ENCODE measurements at places on chromosomes 7 and 10.

DNA sequence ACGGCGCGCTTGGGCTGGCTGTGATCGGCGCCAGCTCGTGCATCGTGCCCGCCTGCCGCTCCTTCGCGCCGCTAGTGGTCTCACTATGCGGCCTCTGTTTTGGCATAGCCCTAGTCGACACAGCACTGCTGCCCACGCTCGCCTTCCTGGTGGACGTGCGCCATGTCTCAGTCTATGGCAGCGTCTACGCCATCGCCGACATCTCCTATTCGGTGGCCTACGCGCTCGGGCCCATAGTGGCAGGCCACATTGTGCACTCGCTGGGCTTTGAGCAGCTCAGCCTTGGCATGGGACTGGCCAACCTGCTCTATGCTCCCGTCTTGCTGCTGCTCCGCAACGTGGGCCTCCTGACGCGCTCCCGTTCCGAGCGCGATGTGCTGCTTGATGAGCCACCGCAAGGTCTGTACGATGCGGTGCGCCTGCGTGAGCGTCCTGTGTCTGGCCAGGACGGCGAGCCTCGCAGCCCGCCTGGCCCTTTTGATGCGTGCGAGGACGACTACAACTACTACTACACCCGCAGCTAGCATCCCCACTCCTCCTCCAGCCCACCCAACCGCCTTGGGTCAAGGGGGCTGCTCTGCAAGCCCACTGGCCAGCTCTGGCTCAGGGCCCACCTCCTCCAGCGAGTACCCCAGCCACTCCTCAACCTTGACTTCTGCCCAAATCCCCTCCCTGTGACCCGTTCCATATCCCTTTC lies 1.9 kb downstream of the SLC18A3 start:
- DNase-seq: no peak

- DNase-seq: no peak
Measured at GRCh38 chr10:126170776-126171175, 217.5 kb downstream of the ADAM12 start.

- peak; percentile 90 for DNase-seq
Measured at GRCh38 chr10:126041804-126042231, 145.5 kb downstream of the FANK1 start.

- DNase-seq: peak; percentile 51
Measured at GRCh38 chr7:76338298-76339084, 20.3 kb downstream of the YWHAG start.

GRCh38 chr7:4962872-4963775 lies 4.1 kb upstream of the MMD2 start:
- DNase-seq: no peak

DNA sequence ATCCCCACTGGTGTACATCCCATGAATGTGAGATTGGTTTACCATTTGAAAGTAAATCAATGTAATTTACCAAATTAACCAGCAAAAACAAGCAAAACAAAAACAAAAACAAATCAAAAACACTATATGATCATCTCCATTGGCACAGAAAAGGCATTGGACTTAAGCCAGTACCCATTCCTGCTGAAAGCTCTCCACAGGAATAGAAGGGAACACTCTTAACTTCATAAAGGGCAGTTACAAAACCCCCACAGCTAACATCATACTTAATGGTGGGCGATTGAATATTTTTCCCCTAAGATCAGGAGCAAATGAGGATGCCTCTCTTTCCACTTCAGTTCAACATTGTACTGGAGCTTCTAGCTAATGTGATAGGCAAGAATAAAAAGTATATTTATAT lies 34.1 kb downstream of the PRKG1 start:
- no peak for DNase-seq

- no peak for DNase-seq
Measured at GRCh38 chr10:55144001-55144400, 343.0 kb upstream of the PCDH15 start.

- DNase-seq: no peak
Measured at GRCh38 chr10:120948889-120949608, 97.9 kb downstream of the WDR11 start.

- no peak for DNase-seq
Measured at GRCh38 chr7:79988653-79989052, 146.0 kb upstream of the GNAI1 start.

DNA sequence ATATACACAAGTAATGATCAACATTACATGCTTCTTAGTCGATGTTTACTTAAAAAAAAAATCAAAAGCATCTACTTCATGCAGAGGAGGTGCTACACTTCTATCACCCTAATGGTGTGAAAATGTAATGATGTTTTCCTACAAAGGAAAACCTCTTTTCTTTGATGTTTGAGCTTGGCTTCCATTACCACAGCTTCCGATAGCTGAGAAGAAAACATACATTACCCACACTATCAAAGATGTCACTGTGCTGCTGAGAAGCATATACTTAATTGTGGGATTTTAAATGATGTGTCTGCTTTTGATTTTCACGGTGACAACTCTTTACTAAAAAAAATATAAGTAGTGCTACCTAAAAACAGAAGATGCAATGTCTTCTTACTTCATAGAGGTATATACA lies 200.2 kb upstream of the PHF14 start:
- no peak for DNase-seq

GRCh38 chr7:92034116-92034515 lies 93.5 kb downstream of the AKAP9 start:
- no peak for DNase-seq

DNA sequence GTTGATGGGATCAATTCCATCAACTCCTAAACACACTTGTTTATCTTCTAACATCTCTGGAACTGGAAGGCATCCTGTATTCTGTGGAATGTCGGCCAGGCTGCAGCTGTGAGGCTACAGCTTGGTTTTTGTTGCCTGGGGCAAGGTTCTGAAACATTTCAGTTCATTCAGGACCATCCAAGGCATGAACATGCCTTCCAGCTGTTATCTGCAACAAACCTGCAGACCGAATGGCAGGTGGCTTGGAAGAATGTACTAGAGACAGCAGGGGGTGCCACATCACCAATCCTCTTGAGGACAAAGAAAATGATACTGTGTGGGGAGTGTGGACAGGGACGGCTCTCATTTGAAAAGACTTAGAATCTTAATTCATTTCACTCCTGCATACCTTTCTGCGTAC lies 12.4 kb downstream of the PAPOLB start:
- DNase-seq: peak; percentile 48

- DNase-seq: peak; percentile 47
Measured at GRCh38 chr10:78438907-78439809, 405.5 kb downstream of the RPS24 start.

DNA sequence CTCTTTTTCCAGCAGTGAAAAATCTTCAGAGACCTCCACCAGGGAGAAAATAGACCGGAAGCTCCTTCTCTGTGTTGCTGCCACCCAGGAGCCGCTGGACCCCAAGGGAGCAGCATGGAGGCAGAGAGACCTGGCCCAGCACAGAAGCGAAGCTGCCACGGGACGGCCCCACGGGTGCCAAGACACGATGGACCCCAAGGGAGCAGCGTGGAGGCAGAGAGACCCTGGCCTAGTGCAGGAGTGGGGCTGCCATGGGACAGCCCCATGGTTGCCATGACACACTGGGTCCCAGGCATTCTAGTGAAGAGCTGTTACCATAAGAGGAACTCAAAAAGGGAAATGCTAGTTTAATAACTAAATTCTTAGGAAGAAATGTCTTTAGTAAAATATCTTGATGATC lies 186.3 kb downstream of the PTPRN2 start:
- DNase-seq: no peak

DNA sequence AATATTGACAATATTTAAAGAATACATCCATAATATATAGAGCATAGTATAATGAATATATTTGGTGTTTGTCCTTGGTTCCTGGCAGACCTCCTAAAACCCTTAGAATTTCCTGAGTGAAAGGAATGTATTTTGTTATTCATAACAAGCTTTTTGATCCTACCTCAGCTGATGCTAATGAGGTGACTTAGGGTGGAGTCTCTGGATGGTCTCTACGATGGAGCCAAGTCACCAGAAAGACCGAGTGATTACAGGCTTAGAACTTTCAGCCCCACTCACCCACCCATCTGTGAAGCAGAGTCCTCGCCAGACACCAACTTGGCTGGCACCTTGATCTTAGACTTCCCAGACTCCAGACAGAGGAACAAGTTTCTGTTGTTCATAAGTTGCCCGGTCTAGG lies 35.9 kb downstream of the UPF2 start:
- DNase-seq: no peak

DNA sequence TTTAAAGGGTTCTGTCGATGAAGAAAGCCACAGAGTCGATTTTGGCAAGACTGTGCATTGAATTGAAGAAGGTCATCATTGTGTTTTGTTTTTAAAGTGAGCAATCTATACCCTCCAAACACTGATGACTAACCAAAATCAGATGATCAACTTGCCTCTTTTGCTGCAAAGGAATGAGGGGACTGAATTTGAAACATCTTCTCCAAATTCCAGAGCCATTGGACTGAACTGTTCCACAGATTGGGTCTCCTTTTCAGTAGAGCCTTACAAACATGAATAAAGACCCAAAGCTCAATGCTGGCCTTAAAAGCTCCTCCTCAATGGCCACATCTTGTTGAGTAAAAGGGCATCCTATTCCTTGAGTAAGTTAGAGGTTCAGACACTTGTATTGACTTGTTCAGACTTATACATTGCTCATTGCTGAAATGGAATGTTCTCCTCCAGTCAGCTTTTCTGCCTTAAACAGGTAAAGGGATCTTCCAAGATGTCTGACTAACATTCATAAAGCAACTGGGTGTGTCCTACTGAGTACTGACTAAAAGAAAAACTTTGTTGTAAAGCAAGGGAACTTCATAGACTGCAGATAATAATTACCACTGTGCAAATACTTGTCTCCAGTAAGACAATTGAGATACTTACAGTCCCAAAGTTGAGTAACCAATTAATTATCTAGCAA lies 630.6 kb downstream of the KCNMA1 start:
- no peak for DNase-seq

DNA sequence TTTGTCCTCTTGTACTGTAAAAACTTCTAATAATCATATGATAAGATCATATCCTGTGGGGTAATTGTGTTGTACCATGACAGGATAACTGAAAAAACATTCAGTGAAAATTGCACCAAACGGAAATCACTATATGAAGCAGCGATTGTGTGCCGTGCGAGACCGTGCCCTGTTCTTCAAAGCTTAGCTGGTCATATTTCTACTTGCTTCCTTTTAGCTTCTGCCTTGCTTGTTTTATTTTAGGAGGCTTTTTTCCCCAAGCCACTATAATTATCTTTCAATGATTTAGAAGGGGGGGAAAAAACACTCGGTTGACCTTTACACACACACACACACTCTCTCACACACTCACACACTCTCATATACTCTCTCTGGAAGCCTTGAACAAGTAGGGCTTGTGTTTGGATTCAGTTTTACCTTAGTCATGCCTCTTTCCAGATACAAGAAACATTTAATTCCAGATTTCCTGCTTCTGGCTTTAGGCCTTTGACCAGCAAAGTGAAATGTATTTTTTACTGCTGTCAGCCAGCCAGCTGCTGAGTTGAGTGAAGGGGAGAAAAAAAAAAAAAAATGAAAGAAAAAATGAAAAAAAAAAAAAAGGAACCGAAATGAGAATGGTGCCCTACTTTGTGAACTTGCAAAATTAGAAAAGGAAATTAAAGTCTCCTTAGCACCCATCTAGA lies 181.4 kb downstream of the ARID5B start:
- no peak for DNase-seq

GRCh38 chr7:75565132-75565837 lies 73.2 kb downstream of the SPDYE5 start:
- no peak for DNase-seq

DNA sequence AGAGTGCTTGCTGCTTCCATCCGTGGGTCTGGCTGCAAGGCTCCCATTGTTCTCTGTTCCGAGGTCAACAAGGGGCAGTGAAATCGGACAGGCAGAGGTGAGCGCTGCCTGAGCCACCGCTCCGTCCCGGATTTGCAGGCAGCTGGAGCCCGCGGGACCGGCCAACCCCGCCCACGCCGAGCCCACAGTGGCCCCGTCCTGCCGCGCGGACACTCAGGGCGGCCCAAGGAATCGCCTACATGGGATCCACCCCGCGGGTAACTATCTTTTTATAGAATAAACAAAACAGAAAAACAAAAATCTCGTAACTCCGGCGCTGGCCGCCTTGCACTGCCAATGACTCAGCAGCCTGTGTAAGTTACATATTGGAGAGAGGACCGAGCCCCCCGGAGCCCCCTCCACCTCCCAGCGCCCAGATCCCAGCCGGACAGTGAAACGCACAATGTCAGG lies 1.9 kb downstream of the BNIP3 start:
- no peak for DNase-seq

DNA sequence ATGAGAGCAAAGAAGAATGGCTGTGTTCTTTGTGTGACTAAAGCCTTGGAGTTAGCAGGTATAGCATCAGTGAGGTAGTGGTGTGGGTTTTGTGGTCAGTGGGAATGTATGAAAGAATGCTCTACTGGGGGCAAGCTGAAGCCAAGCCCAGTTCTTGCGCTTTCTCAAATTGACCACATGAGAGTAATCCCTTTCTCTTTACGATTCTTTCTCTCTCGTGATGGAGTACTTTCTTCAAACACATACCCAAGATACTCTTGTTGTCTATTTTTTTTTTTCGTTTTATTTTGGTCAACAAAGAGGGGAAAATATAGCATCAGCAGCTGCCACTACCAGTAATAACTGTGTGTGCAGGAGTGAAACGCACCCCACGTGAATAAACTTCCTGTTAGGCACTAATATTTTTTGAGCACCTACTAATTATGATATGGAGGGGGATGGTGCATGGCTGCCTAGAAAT lies 8.4 kb upstream of the PANK1 start:
- no peak for DNase-seq

GRCh38 chr7:8131694-8132605 lies 130.0 kb downstream of the ICA1 start:
- no peak for DNase-seq

- DNase-seq: no peak
Measured at GRCh38 chr7:99133766-99134564, 9.9 kb downstream of the SMURF1 start.

GRCh38 chr10:990808-991207 lies 2.6 kb downstream of the GTPBP4 start:
- no peak for DNase-seq

DNA sequence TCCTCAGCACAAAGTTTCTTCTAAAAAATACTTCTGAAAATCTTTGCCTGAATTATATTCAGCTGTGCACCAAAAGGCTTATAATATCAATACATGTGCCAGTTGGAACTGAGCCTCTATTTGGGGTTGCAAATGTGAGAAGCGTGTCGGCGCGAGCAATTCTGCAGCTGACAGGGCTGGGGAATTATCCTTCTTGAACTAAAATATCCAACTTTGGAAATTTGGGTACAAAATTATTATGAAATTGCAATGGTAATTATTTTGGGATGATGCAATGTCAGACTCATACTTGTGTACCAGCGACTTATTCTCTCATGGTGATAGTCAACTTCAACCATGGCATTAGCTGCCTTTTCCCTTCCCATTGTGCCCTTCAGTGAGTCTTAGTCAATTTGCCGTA lies 507.0 kb upstream of the KLF6 start:
- DNase-seq: no peak

GRCh38 chr7:154255324-154255723 lies 203.1 kb downstream of the DPP6 start:
- no peak for DNase-seq

GRCh38 chr10:117552701-117553141 lies 10.2 kb downstream of the EMX2 start:
- DNase-seq: no peak
